Germinal center (tissue), 1 donor: ENCODE measurements at places on chromosomes 11 and 22.

GRCh38 chr11:2395211-2395730, 5.3 kb upstream of the TSSC4 start:
- DNase-seq: no peak

- no peak for DNase-seq
These were observed 262.8 kb upstream of the PLET1 start for GRCh38 chr11:112523477-112523876.

GRCh38 chr11:1310772-1311468, 1.5 kb upstream of the TOLLIP start:
- peak; percentile 85 for DNase-seq

- no peak for DNase-seq
These were observed 22.6 kb downstream of the KCNJ5 start for GRCh38 chr11:128913806-128914205.

- no peak for DNase-seq
These were observed 82.6 kb downstream of the CACNA1I start for GRCh38 chr22:39652990-39653786.

DNA sequence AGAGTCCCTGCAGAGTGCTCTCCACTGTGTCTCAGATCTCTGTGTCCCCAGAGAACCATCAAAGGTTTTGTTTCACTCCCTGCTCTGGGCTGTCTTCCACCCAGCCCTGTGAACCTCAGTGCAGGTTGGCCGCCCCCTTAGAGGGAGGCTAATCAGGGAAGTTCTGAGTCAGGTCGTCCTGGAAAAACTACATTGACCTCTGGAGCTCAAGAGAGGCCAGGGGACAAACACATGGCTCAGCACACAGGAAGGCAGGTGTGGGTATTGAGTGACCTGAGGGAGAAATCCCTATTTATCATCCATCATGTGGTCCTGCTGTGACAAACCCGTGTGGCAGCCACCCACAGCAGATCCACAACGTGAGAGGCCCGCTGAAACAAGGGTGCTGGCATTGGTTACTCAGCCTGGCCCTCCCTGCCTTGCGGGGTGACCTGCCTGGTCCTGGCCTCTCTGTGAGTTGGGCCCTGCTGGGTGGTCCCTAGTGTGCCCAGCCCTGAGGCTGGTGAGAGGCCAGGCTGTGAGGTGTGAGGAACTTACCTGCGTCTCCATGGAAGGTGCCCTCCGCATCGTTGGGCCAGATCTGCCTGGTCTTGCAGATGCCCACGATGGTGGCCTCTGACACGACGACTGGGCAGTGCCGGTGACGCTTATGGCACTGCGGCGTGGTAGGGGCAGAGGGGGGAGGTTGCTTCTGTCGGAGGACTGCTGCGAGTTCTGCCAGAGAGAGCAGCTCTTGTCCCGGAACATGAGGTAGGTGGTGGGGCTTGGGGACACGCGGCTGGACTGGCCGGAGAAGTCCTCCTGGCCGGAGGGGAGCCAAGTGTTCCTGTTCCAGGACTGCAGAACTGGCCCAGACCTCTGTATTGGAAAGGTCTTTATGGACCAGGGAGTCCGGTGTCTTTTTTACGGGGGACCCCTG, 669 bp upstream of the BCR start:
- DNase-seq: no peak

DNA sequence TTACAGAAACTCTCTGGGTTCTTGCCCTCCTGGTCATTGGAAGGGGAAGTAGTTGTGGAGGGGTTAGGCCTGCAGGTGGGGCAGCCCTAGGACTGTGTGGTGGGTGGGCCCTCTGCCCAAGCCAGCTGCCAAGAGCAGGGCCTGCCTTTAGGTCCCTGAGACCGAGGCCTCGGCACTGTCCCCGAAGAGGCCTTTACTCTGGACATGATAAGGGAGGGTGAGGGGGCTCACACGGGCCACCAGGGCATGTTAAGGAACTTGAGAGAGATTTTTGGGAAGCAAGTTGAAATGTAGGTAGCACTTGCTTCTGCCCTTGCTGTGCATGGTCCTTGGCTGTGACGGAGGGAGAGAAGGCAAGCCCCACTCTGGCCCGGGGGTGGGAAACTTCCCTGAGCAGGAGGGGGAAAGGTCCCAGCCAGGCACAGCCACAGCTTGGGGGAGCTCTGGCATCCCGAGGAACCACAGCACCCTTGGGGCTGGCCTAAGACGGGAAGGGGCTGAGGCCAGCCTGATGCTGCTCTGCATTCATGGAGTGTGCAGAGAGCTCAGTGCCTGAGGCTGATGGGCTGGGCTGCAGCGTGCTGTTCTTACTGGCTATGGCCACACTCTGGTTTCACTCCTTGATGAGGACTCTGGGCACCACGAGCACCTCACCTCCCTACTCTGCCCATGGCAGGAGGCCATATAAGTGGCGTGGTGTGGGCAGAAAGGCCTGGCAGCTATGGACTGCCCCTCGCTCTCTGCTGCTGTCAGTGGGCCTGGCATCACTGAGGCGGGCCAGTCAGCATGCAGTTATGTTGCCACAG, 7.8 kb upstream of the RANBP1 start:
- no peak for DNase-seq

GRCh38 chr11:22656130-22656529, 10.3 kb upstream of the GAS2 start:
- no peak for DNase-seq
